Stimulated activated CD8-positive, alpha-beta memory T cell treated with anti-CD3 and anti-CD28 coated beads, Interleukin-12 subunit alpha, Interleukin-12 subunit beta, amount 100 ng/mL, for 1 hour (primary cell): ENCODE measurements at places on chromosomes 1 and 21.
A peak's percentile ranks its signal among the peaks of the same experiment; 100 is the strongest.

DNA sequence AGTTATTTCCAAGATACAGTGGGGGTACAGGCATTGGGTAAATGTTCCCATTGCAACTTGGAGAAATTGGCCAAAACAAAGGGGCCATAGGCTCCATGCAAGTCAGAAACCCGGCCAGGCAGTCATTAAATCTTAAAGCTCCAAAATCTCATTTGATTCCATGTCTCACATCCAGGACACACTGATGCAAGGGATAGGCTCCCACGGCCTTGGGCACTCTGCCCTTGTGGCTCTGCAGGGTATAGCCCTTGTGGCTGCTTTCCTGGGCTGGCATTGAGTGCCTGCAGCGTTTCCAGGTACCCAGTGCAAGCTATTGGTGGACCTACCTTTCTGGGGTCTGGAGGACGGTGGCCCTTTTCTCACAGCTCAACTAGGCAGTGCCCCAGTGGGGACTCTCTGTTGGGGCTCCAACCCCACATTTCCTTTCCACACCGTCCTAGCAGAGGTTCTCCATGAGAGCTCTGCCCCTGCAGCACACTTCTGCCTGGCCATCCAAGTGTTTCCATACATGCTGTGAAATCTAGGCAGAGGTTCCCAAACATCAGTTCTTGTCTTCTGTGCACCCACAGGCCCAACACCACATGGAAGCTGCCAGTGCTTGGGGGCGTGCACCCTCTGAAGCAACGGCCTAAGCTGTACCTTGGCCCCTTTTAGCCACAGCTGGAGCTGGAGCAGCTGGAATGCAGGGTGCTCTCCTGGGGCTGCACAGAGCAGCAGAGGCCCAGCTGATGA is 67.2 kb downstream of the HS2ST1 start:
- no peak for DNase-seq

GRCh38 chr1:204725821-204726448 is 40.4 kb upstream of the LRRN2 start:
- no peak for DNase-seq

DNA sequence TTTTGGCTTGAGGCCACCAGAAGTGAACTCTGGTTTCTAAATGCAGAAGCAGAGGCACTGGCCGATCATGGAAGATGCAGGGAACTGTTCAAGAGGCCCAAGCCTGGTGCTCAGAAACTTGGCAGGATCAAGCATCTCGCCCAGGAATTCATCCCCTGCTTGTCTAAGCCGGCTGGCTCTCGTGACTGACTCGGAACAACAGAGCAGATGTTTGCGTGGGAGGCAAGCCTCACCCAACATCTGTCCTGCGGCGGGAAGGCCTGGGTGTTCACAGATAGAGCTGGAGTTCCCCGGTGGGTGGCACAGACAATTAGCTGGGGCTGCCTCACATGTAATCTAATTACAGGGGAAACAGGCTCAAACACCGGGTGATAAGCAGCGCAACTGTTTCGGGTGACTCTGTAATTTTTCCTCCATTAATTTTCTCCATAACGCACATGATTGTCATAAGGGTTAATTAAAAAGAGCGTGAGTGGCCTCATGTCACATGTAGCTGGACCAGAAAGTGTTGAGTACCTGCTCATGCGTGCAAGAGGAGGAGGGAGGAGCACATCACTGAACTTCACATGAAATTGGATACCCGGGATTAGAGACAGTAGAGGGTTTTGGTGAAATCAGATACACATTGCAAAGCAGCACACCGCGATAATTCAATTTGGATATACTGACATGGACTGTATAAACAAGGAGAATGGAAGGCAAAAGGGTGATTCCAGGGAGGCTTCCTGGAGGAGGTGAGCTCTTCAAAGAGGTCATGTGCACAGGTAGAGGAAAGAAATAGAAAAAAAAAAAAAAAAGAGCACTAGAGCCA is 180.0 kb downstream of the ETS2 start:
- no peak for DNase-seq

DNA sequence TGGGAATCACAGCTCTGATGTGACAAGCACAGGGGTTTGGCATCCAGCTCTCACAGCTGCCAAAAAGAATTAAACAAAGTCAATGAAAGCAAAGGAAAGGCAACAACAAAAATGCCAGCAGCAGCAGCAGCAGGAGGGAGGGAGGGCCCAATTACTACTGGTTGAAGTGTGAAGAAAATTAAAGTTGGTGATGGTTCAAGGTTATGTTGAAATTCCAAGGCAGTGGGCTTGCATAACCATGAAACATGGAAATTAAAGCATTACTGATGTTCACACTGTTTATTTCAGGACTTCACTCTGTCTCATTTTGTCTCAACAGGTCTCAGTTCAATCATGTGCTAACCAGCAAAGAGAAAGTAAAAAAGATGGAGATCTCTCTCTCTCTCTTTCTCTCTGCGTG is 220.3 kb upstream of the LYPLAL1 start:
- DNase-seq: no peak

- no peak for DNase-seq
Observed at GRCh38 chr1:60581455-60582220, 500.7 kb upstream of the NFIA start.

DNA sequence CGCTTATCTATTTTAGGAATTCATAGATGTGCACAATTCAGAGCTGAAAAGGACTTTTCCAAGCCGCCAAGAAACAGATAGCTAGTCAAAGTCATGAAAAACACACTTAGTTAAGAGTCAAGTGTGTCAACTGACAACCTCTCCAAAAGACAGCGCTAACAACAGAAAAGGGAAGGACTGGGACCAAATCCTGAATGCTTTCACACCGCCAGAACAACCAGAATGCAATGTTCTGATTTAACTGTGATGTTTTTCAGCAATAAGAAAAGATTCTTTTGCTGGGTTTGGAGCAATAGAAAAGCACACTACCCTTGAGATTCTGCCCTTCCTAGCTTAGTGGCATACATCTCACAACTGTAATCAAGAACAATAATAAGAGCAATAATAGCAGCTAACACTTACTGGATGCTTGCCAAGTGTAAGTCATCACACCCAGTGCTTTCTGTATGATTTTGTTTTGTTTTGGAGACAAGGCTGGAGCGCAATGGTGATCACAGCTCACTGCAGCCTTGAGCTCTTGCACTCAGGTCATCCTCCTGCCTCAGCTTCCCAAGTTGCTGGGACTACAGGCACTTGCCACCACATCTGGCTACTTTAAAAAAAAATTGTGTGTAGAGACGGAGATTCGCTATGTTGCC is 33.9 kb upstream of the SDC3 start:
- DNase-seq: no peak

DNA sequence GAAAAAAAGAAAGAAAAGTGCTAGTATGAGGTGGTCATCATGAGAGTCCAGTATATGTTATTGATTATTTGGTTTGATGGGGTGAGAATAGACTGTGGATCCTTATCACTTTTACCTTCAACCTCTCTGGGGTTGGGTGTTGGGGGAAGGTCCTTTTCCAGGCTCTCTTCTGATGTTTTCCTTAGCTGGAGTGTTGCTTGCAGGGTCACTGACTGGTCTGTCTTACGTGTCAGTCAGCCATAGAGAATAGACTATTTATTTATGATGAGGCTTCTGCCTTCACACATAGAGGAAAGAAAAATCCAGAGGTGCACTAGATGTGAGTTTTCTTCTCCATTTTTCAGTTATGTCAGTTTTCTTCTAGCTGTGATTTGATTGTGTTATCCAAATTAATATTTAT is 36.5 kb downstream of the MAP3K21 start:
- no peak for DNase-seq

- no peak for DNase-seq
Observed at GRCh38 chr1:29974316-29974724, 738.0 kb downstream of the PTPRU start.

DNA sequence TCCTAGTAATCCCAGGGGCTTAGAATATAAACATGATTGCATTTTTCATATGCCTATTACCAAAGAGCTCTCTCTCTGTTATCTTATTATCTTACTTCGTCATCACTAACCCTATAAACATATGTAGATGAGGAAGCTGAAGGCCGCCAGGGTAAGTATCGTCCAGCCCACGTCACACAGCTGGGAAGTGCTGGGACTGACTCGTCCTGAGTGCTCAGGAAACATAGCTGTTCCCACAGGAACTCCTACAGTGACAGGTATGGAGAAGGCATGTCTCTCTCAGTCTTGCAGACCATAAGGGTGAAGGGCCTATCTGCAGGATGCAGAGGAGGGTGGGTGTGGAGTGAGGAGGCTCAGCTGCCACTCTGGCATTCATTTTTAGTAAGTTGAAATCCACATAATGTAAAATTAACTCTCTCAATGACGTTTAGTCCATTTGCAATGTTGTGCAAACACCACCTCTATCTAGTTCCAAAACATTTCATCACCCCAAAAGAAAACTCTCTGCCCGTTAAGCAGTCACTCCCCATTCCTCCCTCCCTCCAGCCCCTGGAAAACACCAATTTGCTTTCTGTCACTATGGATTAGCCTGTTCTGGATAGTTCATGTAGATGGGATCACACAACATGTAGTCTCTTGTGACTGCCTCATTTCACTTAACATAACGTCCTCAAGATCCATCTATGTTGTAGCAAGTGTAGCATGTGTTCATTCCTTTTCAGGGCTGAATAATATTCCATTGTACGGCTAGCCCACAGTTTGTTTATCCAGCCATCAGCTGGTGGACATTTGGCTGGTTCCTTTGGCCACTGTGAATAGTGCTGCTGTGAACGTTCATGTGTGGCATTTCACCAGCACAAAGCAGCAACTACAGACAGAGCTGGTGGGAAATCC is 68.3 kb downstream of the TCP10L start:
- DNase-seq: no peak

DNA sequence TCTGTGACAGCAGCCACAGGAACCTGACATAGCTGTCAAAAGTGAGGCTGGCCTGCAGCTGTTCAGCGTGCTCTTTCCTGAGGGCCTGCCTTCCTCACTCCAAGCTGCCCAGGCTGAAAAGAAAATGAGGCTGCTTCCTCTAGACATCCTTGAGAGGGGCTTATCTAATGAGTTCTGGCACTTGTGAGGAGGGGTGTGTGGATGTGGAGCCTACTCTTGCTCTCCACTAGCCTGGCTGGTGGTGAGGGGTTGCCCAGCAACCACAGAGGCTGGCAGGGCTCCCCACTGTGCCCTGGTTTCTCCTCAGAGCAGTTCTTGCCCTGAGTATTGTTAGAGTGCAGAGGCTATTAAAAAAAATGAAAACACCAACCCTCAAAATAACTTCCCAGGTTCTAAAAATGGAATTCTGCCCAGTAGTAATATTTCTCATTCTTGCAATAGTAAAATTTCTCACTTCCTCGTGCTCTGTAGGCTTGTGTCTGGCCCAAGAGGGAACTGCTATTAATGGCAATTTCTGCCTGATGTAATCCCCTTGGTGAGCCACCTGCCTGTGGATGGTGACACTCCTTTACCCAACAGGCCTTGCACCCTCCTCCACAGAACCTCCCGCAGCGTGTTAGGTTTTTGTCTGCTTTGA is 52.6 kb upstream of the EPS8L3 start:
- DNase-seq: no peak

DNA sequence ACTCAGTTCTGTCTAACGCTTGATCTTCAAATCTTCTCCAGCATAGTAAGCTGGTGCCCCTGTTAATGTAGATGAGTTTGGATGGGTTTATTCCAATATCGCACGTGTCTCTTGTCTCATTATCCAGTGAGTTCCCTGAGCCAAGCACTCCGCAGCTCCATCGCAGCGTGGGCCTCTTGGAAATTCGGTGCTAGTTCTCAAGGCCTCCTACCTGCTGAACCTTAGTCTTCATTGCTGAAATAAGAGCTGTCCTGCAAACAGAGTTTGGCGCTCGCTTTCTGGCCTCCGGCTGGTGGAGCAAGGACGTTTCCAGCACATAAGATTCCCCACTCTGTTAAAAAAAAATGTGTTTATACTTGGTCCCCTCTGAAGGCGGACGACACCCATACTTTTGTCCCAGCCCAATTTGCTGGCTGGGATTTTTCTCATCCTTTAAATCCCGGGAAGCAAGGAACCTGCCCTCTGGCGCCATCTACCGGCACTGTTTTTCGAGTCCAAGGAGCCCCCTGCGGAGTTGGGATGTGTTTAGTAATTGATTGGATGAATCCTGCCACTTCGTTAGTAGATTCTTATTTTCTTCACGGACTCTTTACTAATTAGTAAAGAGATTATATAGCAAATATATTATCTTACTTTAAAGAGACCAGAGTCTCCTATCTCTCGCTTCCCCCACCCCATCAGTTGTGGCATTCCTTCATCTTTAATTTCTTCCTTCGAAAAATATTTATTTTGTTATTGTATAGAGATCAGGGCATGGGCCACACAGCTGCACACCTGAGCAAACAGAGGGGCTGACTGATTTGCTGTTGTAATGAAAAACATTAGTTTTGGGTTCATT is 14.7 kb downstream of the JUN start:
- no peak for DNase-seq

DNA sequence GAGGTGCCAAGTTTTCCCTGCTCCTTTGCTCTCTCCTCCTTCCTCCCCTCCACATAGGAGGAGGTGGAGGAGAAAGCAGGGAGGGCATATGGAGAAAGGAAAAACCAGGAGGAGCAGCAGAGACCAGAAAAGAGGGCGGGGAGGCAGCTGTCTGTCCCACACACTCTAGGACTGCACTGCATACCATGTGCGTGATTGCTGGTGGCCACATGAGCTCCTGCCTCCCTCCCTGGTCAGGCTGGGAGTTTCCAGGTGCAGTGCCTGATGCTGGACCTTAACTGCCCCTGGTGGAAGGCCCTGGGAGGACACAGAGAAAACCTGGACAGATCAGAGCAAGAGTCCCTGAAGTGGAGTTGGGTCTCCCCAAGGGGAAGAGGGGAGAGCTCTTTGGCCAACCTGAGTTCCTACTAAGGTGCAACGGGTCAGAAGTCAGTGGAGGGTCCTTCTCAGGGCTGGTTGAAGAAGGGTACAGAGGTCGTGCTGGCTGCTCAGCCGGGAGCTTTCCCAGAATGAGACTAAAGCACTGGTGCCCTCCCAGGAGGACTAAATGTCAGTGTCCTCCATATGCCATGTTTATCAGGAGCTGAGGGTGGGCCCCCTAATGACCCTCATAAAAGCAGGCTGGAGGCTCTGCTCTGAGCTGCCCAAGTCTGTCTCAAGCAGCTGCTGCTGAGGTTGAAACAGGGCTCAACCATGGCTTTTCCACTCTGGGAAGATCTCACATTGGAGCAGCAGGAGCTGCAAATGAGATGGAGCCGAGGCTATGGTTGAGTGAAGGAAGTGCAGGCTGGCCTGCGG is 3.5 kb upstream of the LGR6 start:
- no peak for DNase-seq

- no peak for DNase-seq
Observed at GRCh38 chr1:31399976-31400375, 13.0 kb upstream of the SERINC2 start.

GRCh38 chr21:45598666-45599065 is 44.9 kb upstream of the PCBP3 start:
- no peak for DNase-seq

DNA sequence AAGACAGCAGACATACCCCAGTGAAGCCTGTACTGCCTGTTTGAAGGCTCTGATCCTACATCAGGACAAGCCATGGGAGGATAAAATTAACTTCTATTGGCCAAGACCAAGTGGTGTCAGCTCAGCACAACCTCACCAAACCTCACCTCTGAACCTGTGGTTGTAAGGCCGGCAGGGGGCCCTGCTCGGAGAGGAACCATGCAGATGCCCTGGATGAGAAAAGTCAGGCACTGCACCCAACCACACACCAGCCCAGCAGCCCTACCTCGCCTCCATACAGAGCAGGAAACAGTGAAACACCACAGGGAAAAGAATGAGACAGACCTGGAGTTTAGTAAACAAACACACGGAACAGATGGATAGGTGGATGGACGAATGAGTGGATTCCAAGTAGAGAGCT is 70.0 kb upstream of the PAX7 start:
- no peak for DNase-seq

- DNase-seq: no peak
Observed at GRCh38 chr1:231926340-231926739, 299.8 kb downstream of the DISC1 start.

GRCh38 chr1:236103646-236104218 is 38.6 kb upstream of the GPR137B start:
- peak; percentile 55 for DNase-seq
